ENCODE measurements at places on chromosomes 16 and 17. TPM values are rescaled to one million over a fixed set of nuclear protein-coding genes. Genes with fewer than 3 reads are reported as not detected.

The KLHL10 gene
- not detected for total RNA-seq

The SNAI3 gene
- not detected for total RNA-seq

The HNF1B gene
- total RNA-seq, result not detected

The C16orf78 gene
- not detected for total RNA-seq

The TMC5 gene
- total RNA-seq, result 0.69 TPM

The TMEM92 gene
- total RNA-seq, result not detected

The KRT28 gene
- not detected for total RNA-seq

The TANC2 gene
- total RNA-seq, result 162 TPM

The KRT9 gene
- total RNA-seq, result not detected

The ZNF629 gene
- total RNA-seq, result 13.6 TPM

The RASL10B gene
- 20.3 TPM for total RNA-seq

The MYO15B gene
- total RNA-seq, result 15.7 TPM

The TP53TG3C gene
- not detected for total RNA-seq

The ARRB2 gene
- 16.4 TPM for total RNA-seq

The RMI2 gene
- total RNA-seq, result 4.6 TPM

The PHOSPHO1 gene
- 2.5 TPM for total RNA-seq

The PDE6G gene
- not detected for total RNA-seq

The LITAFD gene
- total RNA-seq, result not detected

The TEKT1 gene
- total RNA-seq, result 9.5 TPM

The TBC1D3K gene
- not detected for total RNA-seq

The TBC1D3C gene
- 1.4 TPM for total RNA-seq

The SLC12A3 gene
- total RNA-seq, result not detected

The IRX3 gene
- 6.5 TPM for total RNA-seq

The KRT39 gene
- total RNA-seq, result not detected

The SLC47A1 gene
- total RNA-seq, result 0.92 TPM

The TNFRSF13B gene
- not detected for total RNA-seq

The TOM1L2 gene
- total RNA-seq, result 47.3 TPM

Data from diencephalon (tissue), 1 donor.